Stimulated activated CD8-positive, alpha-beta memory T cell treated with anti-CD3 and anti-CD28 coated beads, Interleukin-7, amount 100 ng/mL, for 1 hour (primary cell): ENCODE measurements at places on chromosomes 3 and 15.

DNA sequence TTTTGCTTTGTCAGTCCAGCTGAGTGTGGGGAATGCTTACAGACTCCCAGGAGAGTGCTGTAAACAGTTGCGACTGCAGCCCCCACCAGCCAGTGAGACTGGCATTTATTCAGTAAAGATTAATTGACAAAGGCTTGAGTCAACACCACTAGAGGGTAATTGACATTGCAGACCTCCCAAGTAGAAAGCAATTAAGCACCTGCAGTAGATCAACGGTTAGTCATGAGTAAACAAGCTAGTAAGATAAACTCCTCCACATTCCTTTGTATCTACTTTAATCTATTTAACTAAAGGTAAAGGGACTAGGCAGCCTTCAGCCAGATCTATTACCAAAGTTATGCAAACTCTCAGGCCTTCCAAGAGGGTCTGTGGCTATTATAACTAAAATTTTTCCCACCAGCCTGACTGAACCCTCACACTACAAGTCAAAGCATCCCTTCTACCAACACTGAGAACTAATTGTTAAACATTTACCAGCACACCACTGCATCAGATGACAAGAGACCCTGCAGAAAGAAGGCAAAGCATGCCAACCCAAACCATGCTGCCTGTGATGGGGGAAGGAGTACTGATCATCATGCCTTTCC lies 30.5 kb upstream of the GALNT15 start:
- no peak for DNase-seq

DNA sequence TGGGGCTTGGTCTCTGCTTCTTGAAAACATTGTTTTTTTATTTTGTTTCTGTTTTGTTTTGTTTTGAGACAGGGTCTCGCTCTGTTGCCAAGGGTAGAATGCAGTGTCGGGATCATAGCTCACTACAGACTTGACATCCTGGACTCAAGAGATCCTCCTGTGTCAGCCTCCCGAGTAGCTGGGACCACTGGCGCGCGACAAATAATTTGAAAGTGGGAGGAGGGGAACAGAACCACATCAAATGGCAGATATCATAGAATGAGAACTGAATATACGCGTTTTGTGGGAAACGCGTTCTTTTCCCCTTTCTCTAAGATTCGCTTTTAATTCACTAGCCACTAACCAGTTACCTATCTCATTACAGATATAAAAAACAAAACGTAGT lies 641 bp upstream of the VPS13C start:
- DNase-seq: no peak

GRCh38 chr3:136844724-136845123 lies 17.3 kb upstream of the NCK1 start:
- no peak for DNase-seq

GRCh38 chr3:171505822-171506333 lies 45.7 kb upstream of the TNIK start:
- DNase-seq: no peak

DNA sequence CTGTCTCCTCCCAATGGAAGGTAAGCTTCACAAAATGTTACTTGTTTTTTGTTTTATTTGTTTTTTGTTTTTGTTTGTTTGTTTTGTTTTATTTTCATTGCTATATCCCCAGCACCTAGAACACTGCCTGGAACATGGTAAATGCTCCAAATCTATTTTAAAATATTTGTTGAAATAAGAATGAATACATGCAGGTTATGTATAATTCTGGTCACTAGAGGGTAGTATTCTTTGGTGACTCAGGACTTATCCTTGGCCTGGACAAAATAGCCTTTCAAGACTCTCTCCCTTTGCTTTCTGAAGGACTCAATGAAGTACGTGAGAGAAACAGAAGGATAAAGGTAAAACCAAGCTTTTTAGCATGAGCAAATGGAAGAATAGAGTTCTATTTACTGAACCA lies 46.9 kb upstream of the PPP2R3A start:
- no peak for DNase-seq

DNA sequence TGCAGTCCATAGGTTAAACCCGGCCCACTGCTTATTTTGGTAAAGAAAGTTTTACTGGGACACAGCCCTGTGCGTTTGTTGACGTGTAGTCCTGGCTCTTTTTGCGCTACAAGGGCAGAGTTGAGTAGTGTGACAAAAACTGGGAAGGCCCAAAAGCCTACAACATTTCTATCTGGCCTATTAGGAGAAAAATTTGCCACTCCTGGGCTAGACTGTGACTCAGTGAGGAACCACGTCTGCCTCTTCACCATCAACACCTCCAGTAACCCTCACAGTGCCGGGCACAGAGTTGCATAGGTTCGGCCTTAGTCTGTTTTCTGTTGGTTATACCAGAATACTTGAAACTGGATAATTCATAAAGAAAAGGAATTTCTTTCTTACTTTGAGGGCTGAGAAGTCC lies 110.3 kb downstream of the TOP2B start:
- DNase-seq: no peak

DNA sequence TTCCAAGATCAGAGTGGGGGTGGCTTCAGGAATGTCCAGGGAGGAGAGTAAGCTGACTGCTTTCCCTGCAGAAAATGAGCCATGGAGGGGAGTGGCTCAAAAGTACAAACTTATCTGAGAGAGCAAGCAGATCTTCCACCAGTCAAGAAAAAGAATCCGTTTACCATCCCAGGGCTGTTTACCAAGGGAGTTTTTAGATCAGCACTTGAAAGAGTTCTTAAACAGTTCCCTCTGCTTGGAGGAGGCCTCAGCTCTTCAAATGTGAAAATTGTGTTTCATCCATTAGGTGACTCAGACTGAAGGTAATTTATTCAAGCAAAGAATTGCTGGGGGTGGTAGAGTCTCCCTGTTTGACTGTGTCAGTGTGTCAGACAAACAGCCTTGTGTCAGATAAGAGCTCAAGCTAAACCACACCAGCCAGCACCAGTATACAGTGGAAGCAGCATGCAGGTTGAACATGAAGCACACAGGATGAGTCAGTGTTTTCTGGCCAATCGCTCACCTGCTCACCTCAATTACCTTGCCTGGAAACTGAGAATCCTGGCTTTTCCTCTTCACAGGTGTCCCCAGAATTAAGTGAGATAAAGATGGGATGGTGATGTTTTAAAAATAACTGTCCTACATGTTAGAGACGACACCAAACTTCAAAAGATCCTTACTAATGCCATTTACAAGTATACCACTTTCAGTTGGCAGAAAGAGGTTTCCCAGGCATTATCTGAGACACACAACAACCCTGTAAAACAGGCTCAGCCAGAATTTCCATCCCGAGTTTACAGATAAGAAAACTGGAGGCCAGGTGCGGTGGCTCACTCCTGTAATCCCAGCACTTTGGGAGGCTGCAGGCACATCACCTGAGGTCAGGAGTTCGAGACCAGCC lies 21.7 kb downstream of the SH3BP5 start:
- no peak for DNase-seq

DNA sequence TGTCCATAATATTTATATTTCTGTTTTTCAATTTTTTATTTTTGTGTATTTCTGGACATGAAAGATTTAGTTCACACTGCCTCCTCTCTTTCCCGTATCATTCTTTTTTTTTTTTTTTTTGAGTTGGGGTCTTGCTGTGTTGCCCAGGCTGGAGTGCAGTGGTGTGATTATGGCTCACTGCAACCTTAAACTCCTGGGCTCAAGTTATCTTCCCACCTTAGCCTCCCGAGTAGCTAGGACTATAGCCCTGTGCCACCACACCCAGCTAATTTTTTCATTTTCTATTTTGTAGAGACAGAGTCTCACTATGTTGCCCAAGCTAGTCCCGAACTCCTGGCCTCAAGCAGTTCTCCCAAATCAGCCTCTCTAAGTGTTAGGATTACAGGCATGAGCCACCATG lies 53.6 kb downstream of the PRKCI start:
- no peak for DNase-seq

DNA sequence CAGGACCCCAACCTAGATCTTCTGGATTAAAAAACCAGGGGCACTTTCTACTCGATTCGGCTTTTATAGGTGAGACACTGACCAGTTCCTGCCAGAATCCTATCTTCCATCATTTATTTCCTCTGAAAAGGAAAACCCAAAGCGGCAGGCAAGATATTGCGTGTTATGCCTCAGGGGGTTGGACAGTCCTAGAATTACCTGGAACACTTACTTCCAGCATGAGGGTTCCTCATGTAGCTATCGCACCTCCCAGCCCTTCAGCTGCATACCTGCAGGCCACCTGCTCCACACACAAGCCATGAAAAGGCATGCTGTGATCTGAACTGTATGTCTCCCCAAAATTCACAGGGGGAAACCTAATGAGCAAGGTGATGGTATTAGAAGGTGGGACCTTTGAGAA lies 58.3 kb upstream of the DLG1 start:
- no peak for DNase-seq

GRCh38 chr3:27657871-27658270 lies 64.3 kb downstream of the EOMES start:
- no peak for DNase-seq

DNA sequence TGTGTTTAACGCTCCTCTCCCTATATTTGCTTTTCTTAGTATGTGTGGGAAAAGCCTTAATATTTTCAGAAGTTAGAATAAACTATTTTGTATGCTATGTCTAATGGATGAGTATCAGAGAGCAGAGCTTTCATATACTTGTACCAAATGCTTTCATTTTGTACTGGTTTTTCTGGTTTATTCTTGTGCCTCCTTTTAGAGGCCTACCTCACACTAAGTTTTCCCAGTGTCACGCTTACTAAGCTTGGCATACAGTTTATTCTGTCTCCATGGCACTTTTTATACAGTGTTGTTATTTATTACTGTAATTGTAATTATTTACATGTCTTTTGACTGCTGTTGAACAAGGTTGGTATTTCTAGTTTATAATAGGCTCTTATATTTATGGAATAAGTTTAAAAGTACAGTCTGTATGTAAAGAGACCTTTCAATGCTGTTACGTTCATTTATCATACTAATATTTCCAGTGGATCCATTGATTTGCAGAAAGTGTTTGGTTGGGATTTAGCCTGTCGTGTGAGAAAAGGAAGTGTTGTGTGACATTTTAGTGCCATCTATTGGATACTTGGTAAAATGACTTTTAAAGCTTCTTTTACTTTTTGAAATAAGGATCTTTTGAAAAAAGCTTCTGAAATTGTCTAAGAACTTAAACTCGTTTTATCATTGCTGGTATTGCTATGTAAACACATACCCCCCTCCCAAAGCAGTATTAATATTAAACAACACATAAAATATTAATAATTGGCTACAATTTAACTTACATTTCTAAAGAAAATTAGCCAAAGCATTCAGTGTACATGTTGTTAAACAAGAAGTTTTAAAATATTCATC lies 5.2 kb upstream of the EBLN2 start:
- DNase-seq: no peak

- DNase-seq: no peak
These were observed 420.4 kb upstream of the SEMA6D start for GRCh38 chr15:47296881-47297280.

GRCh38 chr3:127000761-127001160 lies 17.8 kb downstream of the PLXNA1 start:
- DNase-seq: no peak

- DNase-seq: no peak
These were observed 25.3 kb downstream of the TRAK1 start for GRCh38 chr3:42116466-42116865.

GRCh38 chr3:79817224-79817623 lies 49.4 kb upstream of the ROBO1 start:
- DNase-seq: no peak

GRCh38 chr3:48563382-48563918 lies at the start of gene UCN2:
Gene UCN2 (minus strand): TSS chr3:48563781. CDS start chr3:48563124, 657 bp downstream.
- DNase-seq: no peak

DNA sequence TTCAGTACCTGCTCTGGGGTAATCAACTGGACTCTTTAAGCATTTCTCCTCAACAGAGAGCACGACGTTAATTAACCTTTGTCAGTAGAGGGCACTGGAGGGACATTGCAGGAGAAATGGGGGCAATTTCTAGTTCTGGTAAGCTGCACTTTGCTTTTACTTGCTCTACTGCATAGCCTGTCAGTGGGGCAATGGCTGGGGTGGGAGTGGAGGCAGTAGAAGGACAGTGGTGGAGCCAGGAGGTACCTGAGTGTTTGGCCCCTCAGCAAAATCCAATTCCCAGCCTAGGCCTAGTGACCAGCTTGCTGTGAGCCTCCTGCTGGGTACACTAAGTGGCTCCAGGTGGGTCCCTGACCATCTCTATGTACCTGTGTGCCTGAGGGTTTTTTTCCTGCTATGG lies 18.3 kb upstream of the MED12L start:
- no peak for DNase-seq

- no peak for DNase-seq
These were observed 561 bp downstream of the SIDT1 start for GRCh38 chr3:113532698-113533533.

DNA sequence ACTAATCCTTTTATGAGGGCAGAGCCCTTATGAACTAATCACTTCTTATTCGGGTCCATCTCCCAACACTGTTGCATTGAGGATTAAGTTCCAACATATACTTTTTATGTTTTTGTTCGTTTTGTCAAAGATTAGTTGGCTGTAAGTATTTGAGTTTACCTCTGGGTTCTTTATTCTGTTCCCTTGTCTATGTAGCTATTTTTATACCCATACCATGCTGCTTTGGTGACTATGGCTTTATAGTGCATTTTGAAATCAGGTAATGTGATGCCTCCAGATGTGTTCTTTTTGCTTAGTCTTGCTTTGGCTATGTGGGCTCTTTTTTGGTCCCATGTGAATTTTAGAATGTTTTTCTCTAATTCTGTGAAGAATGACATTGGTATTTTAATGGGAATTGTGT lies 166.4 kb upstream of the KCNMB2 start:
- DNase-seq: no peak

- DNase-seq: no peak
These were observed 203.3 kb downstream of the DTWD1 start for GRCh38 chr15:49823987-49824774.

DNA sequence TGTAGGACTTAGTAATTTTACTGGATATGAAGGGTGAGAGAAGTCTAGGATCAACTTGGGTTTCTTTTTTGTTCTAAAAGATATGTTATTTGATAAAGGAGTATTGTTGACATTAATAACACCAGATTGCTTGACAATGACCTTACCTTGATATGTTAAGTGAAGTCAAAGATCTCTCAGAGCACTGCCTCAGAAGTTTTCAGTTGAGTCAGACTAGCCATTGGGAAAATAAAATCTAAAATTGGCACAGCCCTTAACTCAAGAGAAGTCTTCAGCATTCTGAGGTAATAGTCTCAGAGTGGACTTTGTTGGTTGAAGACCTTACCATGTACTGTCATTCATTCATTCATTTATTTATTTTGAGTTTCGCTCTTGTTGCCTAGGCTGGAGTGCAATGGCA lies 22.4 kb upstream of the ZNF609 start:
- DNase-seq: no peak

- no peak for DNase-seq
These were observed 384.4 kb upstream of the C2CD4B start for GRCh38 chr15:62549345-62549970.

GRCh38 chr3:31013843-31014242 lies 119.4 kb upstream of the GADL1 start:
- no peak for DNase-seq

DNA sequence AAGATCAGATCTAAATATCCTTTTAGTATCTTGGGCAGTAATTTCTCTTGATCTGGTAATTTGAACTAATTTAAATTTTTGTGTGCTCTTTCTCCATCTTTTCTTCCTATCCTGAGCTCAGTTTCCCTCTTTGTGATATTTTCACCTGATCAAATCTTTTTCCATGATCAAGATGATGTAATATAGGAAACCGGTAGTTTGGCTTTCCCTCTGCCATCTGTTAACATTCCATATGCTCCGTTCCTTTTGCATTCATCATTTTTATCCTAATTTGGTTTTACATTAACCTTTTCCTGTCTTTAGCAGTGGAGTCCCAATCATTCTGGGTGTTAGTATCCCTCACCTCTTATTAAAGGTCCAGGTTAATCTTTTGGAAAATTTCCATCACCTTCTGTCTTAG lies 5.9 kb upstream of the ABHD6 start:
- no peak for DNase-seq

- no peak for DNase-seq
These were observed 76.9 kb downstream of the RHCG start for GRCh38 chr15:89419370-89419984.
